ENCODE measurements at places on chromosomes 2 and 18.

- DNase-seq: no peak
Observed at GRCh38 chr2:163491850-163492249, 244.0 kb downstream of the FIGN start.

GRCh38 chr2:232345251-232345650, 33.3 kb upstream of the ALPP start:
- DNase-seq: no peak

DNA sequence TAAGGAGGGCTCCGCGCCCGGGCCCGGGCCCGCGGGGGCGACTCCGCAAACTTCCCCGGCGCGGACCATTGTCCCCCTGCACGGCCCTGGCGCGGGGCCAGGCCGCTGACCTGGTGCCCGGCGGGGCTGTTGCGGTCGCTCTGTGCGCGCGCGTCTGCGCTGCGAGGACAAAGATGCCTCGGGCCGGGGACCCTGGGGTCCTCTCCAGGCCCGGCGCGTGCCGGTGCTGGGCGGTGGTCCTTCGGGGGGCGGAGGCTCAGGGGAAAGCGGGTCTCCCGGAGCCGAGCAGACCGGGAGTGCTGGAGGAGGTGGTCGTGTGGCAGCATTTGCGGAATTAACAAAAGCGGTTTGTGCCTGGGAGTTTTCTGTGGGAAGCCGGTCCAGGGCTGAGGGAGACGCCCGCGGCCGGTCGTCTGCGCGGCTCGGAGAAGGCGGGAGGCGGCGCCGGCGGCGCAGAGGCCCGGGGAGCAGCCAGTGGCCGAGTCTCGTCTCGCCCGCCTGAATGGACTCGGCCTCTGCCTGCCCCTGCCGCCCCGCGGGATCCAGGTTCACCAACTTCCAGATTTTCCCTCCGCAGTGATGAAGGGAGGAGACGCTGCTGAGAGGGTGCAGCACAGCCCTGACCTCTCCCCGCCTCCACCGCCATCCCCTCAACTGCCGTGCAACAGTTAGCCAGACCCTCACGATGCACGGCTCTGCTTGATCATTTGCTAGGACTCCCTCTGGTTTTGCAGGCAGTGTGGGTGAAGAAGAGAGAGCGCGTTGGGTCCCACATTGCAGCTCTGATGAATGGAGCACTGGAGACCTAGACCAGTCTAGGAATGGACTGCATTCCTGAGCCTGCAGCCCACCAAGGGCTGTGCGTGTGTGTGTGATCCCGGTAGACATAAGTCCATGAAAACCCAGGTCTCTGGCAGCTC, 705 bp downstream of the EFR3B start:
- DNase-seq: no peak

DNA sequence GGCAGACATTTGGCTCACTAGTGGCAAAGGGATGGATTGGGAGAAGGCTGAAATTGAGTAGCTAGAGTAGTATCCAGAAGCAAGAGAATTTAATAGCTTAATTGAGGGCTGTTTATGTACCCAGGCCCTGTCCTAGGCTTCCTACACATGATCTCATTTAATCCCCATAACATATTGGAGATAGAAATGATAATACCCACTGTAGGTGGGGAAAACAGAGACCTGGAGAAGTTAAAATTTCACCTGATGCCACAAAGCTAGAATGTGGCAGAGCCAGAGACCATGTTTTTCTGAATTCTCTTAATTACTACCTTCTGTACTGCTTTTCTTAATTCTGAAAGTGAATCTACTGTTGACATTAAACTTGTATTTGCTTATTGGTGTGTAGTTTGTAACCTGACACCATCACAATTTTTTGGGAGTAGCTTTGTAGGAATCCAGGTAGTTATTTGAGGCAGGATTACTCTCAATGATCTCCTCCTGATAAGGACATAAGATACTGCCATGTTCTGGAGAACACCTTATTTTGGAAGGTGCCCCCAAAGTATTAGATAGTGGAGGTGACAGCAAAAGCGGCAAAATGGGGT, 42.2 kb downstream of the RAB10 start:
- no peak for DNase-seq

GRCh38 chr2:187310701-187311100, 137.4 kb downstream of the CALCRL start:
- DNase-seq: no peak

GRCh38 chr18:24935896-24936295, 416.1 kb downstream of the ZNF521 start:
- DNase-seq: no peak

- DNase-seq: no peak
Observed at GRCh38 chr2:63993871-63994270, 25.4 kb downstream of the VPS54 start.

- DNase-seq: peak; percentile 5
Observed at GRCh38 chr2:215764441-215765048, 248.8 kb downstream of the MREG start.

DNA sequence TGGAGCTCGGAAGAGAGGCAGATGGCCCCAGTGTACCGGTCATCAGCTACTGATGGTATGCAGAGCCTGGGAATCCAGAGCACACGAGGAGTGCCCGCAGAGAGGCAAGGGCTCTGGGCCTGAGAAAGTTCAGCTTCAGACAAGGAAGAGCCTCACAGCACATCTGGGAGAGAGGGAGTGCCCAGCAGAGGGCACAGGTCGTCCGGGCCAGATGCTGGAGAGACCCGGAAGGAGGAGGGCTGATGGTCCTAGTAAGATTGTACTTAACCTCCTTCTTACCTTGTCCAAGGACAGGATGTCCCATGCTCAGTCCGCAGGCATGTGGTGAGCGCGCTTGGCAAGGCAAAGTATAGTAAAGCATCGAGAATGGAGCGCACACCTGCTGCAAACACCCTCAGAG, 24.4 kb upstream of the CHMP1B start:
- no peak for DNase-seq

DNA sequence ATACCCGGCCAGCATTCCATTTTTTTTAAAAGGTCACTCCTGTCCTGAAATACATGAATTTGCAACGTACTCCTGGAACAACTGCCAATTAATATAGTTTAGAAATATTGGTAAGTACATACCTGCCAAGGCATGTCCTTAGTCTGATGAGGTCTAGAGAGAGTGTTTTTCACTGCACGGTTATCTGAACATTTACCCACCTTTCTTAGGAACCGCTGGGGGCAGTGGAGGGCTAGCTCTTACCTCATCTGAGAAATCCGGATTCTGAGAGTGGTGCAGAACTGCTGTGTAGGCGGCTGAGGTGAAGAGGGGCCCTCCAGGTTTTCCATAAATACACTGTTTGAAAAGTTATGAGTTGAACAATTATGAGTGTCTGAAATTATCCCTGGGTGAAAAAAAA, 133.1 kb upstream of the CCDC195 start:
- DNase-seq: no peak

DNA sequence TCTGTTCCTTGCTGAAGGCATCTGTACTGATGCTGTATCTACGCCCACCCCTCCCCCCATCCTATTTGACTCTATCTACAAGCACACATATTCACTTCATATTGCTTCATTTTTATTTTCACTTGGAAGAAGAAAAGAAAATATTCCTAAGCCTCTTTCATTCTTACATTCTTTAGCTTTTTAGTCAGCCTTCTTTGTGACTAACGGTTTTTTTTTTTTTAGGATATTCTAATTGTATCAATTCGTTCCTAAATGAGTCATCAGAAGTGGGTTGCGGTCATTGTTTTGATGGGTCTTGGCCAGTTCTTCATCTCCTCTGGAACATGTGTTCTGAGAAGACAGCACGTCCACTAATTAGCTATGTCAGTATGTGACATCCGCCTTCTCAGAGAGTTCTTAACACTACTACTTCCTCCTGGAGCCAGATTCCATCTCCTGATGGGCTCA, 88.7 kb downstream of the MYO1B start:
- DNase-seq: no peak

GRCh38 chr18:59502274-59503175, 143.5 kb upstream of the LMAN1 start:
- no peak for DNase-seq
